Stimulated activated CD8-positive, alpha-beta memory T cell treated with anti-CD3 and anti-CD28 coated beads, Interleukin-4, amount 100 ng/mL, for 1 hour (primary cell): ENCODE measurements at places on chromosomes 1 and 21.

GRCh38 chr21:45284456-45284741 lies 3.3 kb downstream of the POFUT2 start:
- no peak for DNase-seq

DNA sequence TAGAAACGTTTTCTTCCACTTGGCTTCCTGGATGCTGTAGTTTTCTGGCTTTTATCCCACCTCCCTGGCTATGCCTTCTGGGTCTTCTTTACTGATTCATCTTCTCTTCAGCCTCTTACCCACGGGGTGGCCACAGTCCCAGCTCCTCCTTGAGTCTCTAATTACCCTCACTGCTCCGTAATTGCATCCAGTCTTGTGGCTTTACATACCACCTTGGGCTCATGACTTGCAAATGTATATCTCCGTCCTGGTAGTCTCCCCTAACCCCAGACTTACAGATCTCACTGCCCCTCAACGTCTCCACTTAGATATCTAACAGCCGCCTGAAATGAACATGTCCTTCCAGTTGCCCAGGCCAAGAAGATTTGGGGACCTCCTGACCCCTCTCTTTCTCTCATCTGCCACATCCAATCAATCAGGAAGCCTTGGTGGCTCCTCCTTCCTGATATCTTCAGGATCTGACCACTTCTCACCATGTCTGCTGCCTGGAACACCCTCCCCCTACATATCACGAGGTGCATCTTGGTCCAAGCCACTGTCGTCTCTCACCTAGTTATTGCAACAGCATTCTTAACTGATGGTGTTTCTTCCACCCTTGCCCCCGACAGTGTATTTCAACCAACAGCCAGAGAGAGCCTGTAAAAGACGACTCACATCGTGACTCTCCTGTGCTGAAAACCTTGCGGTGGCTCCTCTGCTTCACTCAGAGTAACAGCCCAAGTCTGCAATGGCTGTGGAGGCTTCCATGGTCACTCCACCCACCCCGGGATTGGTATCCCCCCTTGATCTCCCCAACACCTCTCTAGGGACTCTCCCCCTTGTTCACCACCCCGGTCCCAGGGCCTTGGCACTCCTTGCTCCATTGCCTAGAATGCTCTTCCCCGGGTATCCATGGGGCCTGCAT lies 219.0 kb upstream of the POU3F1 start:
- DNase-seq: no peak

GRCh38 chr1:113804421-113805255 lies 7.6 kb downstream of the RSBN1 start:
- no peak for DNase-seq

GRCh38 chr1:91120421-91120820 lies 98.6 kb upstream of the ZNF644 start:
- DNase-seq: no peak

DNA sequence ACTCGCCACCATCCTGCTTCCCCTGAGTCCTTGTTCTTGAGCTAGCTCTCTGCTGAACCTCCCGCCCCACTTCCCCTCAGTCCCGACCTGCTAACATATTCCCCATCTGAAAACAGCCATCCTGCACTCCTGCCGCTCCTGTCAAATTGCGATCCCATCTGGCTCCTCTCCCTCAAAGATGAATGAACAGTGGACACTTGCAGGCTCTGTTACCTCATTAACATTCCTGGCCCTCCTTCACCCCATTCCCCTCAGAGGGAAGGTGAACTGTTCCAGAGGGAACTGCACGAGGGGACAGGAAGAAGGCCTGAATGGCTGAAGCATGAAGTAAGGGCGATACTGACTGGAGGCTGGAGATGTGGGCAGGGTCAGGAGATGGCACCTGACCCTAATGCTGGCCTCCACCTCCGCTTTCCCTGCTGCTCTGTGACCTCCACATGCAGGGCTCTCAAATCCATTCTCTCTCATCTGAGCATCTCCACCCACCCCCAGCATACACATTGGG lies 7.4 kb upstream of the CELSR2 start:
- DNase-seq: no peak

- no peak for DNase-seq
Observed at GRCh38 chr21:33789697-33790096, 125.9 kb downstream of the ATP5PO start.

GRCh38 chr1:90204023-90204590 lies 209.2 kb downstream of the ZNF326 start:
- no peak for DNase-seq
